ENCODE measurements at places on chromosomes 1 and 21.

DNA sequence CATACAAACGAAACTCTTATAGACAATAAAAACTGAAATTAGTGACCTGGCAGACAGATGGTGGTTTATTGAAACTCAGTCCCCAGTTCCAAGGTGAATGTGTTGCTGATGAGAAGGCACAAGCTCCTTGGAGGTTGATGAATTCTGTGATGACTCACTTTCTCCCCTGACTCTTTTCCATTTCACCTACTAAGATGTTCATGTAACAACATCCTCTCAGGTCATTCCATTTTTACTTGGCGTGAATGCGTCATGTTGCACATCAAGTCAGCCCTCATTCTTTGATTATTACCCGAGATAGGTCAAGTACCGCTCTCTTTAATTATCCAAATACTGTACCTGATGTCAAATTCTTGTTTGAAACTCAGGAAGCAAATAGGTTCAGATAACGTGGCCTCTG is 10.1 kb upstream of the IL10RB start:
- DNase-seq = no peak

GRCh38 chr1:98783821-98784220 is 122.3 kb downstream of the SNX7 start:
- no peak for DNase-seq

DNA sequence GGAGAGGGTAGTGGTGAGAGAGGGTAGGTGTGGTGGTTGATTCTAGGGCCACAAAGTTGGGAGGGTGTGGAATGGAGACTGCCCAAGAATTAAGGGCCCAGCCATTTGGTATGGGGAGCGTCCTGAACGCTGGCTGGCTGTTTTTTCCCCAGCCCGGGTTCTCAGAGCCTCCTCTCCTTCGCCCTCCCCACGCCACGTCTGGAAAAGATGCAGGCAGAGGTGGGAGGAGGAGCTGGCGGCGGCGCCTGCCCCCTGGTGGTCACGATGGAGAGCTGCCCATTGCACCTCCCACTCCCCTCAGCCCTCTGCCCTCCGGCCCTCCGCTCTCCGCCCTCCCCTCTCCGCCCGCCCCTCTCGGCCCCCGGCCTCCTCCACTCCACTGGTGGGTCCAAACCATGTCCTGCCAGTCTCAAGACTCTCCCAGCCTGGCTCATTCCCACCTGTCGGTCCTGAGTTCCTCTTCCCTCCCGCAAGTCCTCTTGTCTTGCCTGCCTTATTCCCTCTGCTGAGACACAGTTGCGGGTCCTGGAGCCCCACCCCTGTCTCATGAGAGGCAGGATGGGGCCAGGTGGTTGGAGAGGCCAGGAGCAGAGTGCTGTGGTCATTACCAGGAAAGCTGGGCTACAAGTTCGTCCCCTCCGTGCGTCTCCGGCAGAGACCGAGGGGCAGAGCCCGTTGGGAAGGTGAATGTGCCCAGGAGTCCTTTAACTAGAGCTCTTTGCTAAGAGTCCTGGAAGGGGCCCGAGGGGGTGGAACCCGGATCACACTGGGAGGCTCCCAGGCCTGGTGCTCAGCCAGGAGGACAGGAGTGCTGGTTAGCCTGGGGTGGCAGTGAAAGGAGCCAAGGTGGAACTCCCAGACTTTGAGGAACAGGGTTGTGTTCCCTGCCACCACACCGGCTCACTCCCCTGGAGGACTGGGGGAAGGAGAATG is 22.6 kb downstream of the ETNK2 start:
- peak; percentile 76 for DNase-seq

DNA sequence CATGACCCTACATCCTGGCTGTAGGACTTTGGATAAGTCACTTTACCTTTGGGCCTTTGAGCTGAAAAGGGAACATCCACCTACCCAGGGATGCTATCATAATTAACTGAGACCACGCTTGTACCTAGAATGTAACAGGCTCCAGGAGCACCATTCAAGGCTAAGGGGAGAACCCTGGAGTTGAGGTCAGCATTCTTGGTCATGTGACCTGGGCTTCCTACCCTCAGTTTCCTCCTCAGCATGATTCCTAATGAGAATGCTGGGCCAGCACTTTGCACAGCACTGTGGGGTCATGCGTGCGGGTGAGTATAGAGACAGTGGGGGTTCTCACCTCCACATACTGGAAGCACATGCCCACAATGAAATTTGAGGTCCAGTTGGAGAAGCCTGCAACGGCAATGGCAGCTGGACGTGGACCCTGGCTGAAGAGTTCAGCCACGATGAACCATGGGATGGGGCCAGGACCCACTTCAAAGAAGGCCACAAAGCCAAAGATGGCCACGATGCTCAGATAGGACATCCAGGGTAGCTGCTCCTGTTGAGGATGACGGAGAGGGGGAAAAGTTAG is 31.3 kb downstream of the SLC2A1 start:
- DNase-seq = no peak

DNA sequence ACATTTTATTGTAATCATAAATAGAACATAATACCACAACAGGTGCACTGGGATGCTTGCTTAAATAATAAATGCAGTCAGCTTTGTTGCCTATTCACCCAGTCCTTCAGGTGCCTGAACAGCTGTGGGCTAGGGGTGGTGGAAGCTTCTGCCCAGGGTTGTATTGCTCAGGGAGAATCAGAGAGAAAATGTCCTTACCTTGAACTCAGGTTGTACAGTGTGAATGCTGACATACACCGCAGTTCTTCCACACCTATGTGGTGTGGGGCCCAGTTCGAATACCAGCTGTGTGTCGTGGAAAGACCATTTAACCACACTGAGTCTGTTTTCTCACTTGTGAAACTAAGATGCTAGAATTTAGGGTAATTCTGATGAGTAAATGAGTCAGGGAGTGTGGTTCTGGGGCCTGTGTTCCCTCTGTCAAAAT is 115.7 kb upstream of the ATP1A1 start:
- DNase-seq = no peak

DNA sequence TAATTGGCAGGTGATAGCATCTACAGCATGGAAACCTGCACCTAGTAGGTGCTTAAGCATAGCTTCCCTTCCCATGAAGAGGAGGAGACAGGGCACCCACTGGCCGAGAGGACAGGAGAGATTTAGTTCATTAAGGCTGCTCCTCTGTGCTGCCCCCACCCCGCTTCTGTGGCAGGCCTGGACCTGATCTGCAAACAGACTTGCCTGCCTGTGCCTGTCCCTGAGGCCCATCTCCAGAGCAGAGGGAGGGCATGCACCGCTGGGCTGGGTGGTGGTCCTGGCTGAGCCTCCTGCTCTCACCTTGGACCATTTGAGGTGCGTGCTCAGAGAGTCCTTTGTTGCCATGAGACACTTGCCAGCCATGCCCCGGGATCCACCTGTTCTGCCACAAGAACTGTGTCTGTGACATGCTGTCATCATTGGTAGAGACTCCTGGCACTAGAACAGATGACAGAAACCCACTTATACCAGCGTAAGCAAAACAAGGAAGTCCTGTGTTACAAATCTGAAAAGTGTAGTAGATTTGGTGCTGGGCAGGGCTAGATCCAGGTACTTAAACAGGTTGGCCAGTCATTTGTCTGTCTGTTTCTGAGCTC is 55.6 kb downstream of the PTPRF start:
- DNase-seq = no peak

- no peak for DNase-seq
These were observed 2.2 kb upstream of the FALEC start for GRCh38 chr1:150513351-150513791.

GRCh38 chr21:33270986-33271385 is 4.8 kb downstream of the IL10RB start:
- no peak for DNase-seq

- no peak for DNase-seq
These were observed 77.0 kb downstream of the IARS2 start for GRCh38 chr1:220170836-220171526.

- no peak for DNase-seq
These were observed 659.3 kb downstream of the USP25 start for GRCh38 chr21:16388911-16389560.

DNA sequence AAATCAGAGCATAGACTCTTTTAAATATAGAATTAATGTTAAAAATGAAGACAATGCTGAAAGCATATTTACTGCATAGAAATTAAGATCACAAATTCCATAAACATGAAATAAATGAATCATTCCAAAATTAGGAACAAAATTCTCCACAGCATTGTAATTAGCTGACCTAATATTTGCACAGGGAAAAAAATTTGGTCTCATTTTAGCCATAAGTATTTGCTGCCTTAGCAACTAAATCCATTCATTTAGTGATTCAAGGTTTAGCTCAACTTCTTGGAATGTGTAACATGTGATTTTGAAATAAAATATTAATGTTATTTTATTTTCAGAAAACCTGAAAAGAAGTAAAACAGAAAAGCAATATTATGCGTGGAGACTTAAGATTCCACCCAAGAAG is 25.5 kb downstream of the ADAMTS5 start:
- no peak for DNase-seq

- DNase-seq = no peak
These were observed 4.8 kb downstream of the SLC27A3 start for GRCh38 chr1:153779781-153780541.

- no peak for DNase-seq
These were observed 22.9 kb downstream of the UMODL1 start for GRCh38 chr21:42093991-42094421.

GRCh38 chr1:27873671-27874384 is 1.5 kb downstream of the THEMIS2 start:
- DNase-seq = no peak

- no peak for DNase-seq
These were observed 181.1 kb downstream of the PBX1 start for GRCh38 chr1:164740000-164740526.
